ENCODE measurements at places on chromosomes 4 and X.

DNA sequence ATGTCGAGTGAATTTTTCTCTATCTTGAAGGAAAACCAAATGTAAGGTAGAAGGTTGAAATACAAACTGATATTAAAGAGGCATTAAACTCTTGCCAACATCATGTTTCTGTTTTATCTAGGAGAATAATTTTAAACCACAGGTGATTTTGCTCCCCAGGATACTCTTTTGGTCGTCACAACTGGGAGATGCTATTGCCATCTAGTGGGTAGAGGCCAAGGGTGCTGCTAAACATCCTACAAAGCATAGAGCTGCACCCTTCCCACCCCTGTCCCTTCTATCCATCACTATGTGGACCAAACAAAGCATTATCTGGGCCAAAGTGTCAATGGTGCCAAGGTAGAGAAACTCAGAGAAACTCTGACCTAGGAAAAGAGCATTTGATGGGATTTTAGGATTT, 154.6 kb upstream of the MAGEB2 start:
- DNase-seq: no peak

DNA sequence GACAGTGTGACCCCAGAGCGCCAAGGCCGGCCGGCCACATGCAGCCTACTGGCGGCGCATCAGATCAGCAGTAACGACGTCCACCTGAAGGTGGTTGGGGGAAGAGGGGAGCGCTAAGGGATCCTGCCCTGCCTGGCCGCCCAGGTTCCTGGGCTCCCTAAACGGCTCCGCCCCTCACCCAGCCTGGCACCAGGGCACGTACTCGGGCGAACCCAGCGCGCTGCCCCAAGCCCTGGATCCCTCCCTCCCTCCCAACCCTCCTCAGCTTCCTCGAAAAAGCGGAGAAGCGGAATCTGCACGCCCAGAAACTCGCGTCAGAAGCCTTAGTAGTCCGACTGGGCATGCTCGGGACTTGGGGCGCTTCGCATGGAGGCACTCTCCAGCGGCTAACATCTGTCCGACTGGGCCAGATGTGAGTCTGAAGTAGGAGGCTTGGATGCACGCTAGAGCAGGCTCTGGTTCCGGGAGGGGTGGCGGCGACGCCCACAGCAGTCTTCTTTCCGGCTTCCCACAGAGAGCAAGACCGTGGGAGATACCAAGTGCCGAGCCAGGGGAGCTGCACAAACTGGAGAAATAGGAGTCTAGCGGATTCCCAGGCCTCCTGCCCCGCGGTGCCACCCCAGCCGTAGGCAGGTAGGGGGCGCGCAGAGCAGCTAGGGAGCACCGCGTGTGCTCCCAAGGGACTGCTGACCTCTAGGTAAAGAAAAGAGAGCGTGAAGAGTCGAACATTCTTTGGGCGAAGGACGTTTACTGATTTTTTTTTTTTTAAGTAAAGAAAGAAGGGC, 114.3 kb upstream of the TEX13C start:
- no peak for DNase-seq

DNA sequence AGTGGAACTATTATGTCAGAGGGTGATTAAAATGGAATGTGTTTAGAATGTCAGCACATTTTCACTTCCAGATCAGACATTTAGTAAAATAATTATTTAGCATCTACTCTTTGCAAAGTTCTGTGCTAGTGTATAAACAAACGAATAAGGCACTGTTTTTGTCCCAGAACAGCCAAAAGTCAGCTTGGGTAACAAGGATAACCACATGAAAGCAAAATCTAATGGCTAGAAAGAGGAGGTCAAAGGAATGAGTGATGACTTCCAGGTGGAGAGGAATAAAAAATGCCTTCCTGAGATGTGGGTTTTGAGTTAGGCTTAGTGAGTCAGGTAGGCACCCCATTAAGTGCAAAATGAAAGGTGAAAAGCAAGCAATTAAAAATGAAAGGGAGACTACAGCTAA, 112.6 kb downstream of the ATP10D start:
- no peak for DNase-seq

- no peak for DNase-seq
Measured at GRCh38 chr4:90950385-90950841, 823.2 kb downstream of the CCSER1 start.

DNA sequence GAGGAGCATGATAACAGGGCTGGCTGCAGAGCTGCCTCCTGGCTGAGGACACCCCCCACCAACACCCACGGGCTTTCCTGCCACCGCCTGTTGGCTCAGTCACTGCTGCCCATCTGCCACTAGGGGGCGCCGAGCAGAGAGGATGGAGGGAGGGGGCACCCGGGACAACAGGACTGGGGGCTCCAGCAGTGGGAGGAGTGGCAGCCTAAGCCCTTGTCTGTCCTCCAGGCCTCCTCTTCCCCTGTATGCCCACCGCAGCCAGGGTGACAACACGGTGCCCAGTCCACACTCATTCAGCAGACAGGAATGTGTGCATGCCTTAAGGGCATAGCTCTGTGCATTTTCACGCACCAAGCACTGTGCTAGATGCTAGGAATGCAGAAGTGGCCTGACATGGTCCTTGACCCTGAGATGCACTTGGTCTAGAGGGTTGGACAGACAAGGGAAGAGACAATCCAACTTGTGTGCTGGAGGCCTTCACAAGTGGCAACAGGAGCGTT, 149.9 kb downstream of the AMMECR1 start:
- peak; percentile 17 for DNase-seq

DNA sequence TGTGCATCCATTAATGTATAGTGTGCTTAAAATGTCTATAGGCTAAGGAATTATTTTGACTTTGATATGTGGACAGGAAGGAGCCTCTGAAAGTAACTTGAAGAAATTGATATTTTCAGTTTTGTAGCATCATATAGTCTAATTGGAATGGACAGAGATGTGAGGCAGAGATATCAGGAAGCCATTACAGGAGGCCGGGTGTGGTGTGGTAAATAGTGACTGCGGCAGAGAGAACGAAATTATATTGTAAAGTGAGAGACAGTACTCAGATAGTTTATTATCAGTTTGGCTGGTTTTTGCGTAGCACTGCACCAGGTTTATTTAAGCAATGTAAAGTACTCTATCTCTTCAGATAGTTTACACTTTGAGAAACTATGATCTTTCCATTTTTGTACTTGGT, 98.5 kb downstream of the RAP1GDS1 start:
- no peak for DNase-seq

- DNase-seq: no peak
Measured at GRCh38 chrX:374596-374995, 12.1 kb downstream of the PPP2R3B start.

DNA sequence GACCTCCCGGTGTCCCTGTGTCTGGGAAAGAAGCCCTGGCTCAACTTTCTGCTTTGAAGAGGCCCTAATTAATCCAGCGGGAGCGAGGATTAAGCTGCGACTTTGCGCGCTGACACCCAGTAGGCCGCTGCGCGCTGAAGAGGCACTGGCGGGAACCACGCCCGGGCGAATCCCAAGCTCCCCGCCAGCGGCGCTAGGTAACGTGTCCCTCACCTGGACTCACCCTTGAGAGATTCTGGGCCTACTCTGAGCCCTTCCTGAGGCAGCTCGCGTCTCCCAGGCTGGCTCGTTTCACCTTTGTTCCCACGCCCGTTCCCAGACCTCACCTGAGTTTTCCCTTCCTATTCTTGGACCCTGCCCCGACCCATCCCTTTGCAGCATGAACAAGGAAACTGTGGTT, 616 bp upstream of the KLHL34 start:
- no peak for DNase-seq

GRCh38 chr4:41559940-41560516, 22.1 kb downstream of the LIMCH1 start:
- no peak for DNase-seq

GRCh38 chrX:131894995-131895394, 128.1 kb upstream of the STK26 start:
- DNase-seq: no peak

Data from inflammatory macrophage treated with lipopolysaccharide for 1 hour (primary cell).